Stimulated activated naive CD8-positive, alpha-beta T cell treated with anti-CD3 and anti-CD28 coated beads, Interleukin-15, Interleukin-2, amounts not matched to agents 100 U/mL and 50 U/mL, for 24 hours (primary cell): ENCODE measurements at places on chromosomes 4 and X.
A peak's percentile ranks its signal among the peaks of the same experiment; 100 is the strongest.

DNA sequence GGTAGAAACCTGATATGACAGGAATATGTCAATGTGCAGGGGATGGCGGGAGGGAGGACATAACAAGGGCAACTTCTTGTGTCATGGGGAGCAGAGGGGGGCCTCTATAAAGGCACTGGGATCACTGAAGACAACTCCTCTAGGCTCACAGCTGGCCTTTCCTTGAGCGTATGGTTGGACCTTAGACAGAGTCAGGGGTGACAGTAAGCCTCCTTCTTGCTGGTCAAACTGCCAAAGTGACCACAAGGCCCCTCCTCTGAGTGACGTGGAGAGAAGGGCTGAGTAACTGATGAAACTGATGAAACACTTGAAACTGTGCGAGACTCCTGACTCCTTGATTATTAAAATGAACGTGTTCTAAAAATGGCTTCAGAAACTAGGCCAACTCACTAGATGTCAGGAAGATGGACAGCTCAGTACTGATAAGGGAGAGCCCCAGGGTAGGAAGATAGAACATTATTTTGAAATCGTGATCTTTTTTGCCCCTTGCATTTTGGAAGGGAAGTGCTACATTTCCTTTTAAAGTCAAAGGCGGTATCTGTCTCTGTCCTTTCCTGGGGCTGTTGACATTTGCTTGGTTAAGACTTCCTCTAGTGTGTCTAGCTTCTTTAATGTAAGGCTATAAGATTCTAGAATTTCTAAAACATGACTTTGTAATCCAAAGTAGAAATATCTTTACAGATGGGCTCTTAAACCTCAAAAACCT, 1.6 kb downstream of the RAB33A start:
- peak; percentile 64 for DNase-seq

GRCh38 chrX:105265093-105265492, 44.6 kb upstream of the TEX13A start:
- no peak for DNase-seq

- DNase-seq: no peak
Measured at GRCh38 chrX:113833096-113834055, 750.5 kb upstream of the HTR2C start.

DNA sequence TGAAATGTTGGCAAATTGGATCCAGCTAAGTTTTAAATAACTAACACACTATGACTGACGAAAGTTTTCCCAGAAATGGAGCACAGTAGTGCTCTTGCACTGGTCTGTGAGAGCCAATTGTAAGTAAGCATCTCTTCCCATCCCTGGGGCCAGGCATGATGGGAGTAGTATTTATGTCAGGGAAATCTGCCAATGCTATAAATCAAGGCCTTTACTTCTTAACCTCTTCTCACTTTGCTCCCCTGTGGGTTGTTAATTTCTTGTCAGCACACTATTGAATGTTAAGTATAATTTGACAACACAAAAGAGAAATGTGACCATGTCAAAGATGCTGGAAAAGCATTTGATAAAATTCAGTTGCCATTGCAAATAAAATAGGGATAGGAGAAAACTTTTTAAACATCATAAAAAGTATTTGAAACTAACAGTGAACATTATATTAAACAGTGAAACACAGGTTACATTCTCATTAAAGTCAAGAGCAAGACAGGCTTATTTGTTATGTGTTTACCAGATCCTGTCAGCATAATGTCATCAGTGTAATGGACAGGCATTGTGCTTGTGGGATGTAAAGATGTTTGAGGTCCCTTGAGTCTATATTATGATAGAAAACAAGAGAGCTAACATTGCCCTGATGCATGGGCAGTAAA, 5.0 kb downstream of the F8A1 start:
- no peak for DNase-seq

GRCh38 chrX:44392767-44393166, 49.3 kb upstream of the EFHC2 start:
- DNase-seq: no peak

GRCh38 chr4:146049802-146050201, 111.2 kb upstream of the ZNF827 start:
- no peak for DNase-seq

DNA sequence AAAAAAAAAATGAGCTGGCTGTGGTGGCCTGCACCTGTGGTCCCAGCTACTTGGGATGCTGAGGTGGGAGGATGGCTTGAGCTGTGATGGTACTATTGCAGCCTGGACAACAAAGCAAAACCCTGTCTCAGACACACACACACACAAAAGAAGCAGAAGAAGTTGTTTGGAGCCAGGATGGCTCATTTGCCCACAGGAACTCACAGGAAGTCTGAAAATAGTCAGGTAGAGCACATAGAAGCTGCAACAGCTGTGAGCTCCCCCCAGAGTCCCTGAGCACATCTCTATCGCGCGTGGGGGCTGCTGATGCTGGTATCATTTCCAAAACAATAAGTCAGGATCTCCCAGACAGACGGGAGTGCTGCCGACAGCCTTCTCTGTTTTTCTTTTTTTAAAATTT, 13.4 kb upstream of the DHRSX start:
- DNase-seq: no peak

DNA sequence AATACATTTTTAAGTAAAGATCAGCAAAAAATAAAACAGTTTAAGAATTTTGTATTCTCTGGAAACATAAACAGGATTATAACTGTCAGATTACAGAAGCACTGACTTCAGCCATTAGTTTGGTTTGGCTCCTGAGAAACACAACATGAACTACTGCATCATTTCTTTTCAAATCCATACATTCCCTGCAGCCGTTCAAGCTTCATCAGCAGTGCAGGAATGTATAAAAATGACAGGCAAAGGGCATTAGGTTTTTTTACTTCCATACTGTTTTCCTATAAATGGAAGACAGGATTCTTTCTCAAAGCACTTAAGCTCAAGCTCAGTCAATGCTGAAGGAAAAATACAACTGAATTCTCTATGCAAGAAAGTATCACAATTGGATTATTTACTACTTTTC, 4.2 kb upstream of the MAB21L2 start:
- no peak for DNase-seq

GRCh38 chr4:67702166-67702565, 1.2 kb upstream of the UBA6 start:
- no peak for DNase-seq

DNA sequence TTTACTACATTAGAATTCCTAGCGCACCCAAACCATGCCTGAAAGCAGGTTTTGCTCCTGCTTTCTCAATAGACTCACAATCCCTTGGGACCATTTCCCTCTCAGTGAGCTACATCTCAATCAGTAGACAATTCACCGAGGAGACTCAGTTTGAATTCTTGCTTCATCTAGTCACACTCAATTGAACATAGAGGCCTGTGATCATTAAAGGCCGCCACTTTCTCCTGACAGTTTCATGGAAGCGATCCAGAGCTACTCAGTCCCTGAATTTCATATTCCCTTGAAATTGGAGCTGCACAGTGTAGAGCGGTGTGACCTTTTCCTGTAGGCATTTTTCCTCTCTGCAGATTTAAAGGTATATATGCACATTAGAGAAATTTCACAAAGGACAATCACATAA, 193.9 kb upstream of the SPOCK3 start:
- DNase-seq: no peak

DNA sequence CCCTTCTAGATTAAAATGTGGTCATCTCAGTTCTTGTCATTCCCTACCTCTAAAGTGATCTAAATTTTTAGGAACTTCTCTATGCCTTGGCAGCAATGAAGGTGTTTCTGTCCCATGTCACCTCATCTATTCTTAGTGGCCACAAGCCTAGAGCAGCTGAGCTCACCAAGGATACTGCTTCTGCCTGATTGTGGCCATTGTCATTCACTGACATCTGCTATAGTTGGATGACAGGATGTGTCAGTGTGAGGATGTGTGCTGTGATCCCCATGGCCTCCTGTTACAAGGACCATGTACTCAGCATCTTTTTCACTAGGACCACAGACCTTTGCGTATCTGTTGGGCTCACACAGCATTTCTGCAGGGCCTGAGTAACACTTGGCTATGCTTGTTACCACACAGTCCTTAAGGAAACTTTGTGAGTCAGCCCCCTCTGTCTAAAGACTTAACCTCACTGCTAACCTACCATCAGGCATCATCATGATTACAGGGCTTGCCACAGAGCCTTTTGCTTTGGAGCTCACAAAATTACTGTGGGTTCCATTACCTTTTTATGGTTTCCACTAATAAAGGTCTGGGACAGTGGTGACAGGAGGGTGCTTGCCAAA, 421.0 kb downstream of the ADAM29 start:
- DNase-seq: no peak

DNA sequence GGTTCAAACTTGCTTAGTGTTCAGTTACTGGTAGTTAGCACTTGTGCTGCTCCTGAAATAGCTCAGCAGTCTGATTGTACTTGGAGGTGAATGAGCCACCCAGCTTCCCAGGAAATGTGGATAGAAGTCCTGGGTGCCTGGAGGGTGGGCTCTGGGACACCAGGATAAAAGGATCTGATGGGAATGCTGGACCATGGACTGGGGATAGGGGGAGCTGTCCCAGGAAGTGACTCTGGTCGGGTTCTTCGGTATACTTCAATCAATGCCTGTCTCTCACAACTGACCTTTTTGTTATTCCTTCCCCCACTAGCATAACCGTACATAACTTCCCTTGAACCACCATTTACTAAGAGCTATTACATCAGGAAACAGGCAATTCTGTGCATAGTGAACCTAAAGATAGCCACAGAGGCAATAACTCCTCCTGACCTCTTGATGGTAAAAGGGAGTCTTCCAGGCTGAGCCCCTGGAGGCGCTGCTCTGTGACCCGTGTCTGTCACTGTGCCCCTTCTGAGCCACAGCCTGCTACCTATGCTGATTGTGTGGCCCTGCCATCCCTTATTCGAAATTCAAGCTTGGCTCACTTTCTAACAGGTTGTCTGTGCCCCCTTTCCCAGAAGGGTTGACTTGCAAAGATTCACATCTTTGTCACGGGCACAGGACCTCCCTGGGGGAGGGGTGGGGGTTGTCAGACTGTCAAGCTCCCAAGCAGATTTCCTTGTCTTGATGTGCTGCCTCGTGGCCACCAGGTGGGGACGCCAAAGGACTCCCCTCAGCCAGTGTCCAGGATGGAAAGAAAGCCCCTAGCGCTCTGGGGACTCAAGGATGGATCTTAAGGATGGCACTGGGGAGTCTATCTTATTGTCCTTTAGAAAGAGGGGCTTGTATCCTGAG, 24.5 kb upstream of the WDR1 start:
- no peak for DNase-seq

GRCh38 chr4:55808186-55808585, 11.4 kb upstream of the EXOC1L start:
- no peak for DNase-seq

GRCh38 chrX:143081231-143081630, 55.5 kb downstream of the SPANXN4 start:
- no peak for DNase-seq

DNA sequence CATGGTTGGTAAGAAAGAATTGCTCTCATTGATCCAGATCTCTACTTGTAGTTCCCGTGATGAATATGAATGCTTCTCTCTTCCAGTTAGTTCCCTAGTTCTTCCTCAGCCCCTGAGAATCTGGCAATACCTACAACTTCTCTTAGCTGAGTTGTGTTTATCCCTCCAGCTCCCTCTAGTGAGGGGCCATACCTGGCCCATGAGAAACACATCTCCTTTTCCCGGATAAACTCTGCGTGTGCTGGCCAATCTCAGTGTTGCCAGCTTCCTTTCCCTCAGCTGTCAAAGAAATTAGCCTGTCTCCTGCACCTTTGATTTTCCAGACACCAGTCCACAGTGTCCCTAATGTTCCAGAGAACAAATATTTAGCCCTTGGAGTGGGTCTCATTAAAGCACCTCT, 5.7 kb downstream of the CBLL2 start:
- DNase-seq: no peak

GRCh38 chr4:2888886-2889285, 45.2 kb downstream of the ADD1 start:
- DNase-seq: no peak

- DNase-seq: peak; percentile 76
Measured at GRCh38 chr4:1309261-1310010, 19.7 kb downstream of the MAEA start.
